ENCODE measurements at places on chromosomes 3 and 15.

DNA sequence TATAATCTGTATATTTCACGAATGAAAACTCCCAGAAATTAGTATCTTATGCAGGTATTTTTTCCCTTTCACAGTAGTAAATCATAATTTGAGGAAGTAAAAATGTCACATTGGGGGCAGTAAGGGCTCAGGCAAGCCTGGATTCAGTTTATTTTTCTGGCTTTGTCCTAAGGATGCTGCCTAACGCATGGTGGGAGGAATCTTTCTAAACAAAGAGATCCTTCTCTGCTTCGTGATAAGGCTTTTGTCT, 35.7 kb downstream of the DNASE1L3 start:
- DNase-seq: no peak

DNA sequence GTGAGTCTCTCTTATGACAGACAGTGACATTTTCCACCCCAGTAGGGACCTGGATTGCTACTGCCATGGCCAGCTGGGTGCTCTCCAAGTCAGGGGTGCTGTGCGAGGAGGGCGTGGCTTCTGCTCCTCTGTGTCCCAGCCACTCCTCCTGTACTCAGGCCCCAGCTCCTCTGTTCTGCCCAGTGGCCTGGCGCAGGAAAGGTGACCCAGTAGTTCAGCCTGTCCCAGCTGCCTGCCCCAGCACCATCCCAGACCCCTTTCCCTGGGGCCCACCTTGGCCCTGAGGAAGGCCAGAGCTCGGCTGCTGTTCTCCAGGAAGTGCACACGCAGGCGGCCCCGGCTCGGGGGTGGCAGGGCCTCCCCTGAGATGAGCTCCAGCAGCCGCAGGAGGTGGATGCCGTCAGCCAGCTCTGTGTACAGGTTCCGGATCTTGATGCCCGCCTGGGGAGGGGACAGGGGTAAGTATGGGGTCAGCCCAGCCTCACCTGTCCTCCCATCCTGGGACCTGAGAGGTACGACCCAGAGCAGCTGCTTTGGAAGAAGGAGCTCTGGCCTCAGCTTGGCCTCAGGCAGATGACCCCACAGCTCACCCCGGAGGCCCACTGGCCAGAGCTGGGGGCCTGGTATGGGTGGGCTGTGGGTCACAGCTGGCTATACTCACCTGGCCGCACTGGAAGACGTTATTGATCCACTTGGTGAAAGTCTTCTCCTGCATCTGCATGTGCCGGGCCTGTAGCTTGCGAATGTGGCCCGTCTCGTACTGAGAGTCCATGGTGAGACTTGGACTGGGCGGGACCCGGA, 1.0 kb downstream of the SPTBN5 start:
- peak; percentile 40 for DNase-seq

- no peak for DNase-seq
These were observed 5.3 kb downstream of the RFTN1 start for GRCh38 chr3:16508243-16508578.

DNA sequence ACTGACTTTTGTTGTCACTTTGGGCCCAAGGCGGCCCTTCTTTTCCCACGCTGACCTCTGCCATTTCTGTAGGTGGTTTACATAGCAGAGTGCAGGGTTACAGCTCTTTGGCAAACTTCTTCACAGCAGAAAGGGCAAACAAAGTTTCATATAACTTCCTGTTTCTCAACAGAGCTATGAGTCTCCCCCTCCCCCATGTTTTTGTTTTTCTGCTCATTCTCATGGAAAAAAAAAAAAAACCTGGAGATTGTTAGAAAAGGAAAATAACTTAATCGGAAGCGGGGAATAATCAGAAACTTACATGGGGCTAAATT, 342.0 kb upstream of the NR2F2 start:
- no peak for DNase-seq

DNA sequence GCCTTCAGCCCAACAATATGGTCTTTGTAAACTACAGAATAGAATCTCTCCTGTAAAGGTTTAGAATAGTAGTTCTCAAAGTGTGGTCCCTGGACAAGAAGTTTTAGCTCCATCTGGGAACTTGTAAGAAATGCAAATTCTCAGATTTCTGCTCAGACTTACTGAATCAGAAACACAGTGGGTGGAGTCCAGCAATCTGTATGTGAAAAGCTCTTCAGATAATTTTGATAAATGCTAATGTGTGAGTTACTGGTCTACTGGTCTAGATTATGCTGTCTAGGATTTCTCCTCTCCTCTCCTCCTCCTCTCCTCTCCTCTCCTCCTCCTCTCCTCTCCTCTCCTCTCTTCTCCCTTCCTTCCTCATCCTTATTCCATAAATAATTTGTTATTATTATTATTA, 57.5 kb downstream of the RBMS3 start:
- no peak for DNase-seq

- DNase-seq: no peak
These were observed 757.6 kb downstream of the GBE1 start for GRCh38 chr3:81003817-81004216.

GRCh38 chr3:65992106-65992505, 46.6 kb downstream of the MAGI1 start:
- DNase-seq: no peak

DNA sequence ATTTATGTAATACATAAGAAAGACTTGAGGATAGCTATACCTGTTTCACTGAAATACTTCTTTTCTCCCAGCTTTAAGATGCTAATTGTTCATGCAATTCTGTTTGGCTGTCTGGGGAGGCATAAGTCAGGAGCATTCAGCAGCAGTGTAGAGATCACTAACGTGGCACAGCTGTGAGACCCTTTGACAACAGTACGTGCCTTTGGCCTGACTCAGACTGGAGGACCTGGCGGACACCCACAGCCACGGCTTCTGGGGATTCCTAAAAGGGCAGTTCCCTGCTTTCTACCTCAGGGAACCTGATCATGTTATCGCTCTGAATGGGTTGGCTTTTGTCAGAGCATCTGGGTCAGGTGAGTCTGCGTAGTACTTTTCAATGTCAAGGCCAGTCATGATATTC, 295.0 kb upstream of the ICE2 start:
- no peak for DNase-seq

- DNase-seq: no peak
These were observed 713.3 kb downstream of the GBE1 start for GRCh38 chr3:81048058-81048665.

DNA sequence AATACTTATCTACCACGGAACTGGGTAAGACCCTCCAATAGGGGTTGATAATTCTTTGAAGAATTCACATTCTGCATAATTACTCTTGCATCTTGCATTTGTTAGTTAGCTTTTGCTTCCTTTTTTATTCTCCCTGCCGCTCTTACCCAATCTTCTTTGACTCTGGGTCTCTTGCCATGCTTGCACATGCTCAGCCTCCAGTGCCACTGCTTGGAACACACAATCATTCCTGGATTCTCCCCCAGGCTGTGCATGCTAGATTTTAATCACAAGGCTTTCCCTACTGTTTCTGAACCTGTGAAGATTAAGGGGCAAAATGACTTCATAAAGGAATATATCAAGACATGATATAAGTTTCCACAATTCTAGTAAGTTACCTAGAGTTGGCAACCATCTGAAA, 133.1 kb downstream of the IL1RAP start:
- no peak for DNase-seq

- DNase-seq: no peak
These were observed 3.9 kb upstream of the NFKBIZ start for GRCh38 chr3:101845425-101845824.

GRCh38 chr15:63893866-63894661, 60.3 kb upstream of the HERC1 start:
- DNase-seq: no peak

- DNase-seq: peak; percentile 4
These were observed 24.5 kb upstream of the GOLGA6C start for GRCh38 chr15:75233504-75234190.

- DNase-seq: no peak
These were observed 332.3 kb upstream of the C2CD4B start for GRCh38 chr15:62497356-62497755.

DNA sequence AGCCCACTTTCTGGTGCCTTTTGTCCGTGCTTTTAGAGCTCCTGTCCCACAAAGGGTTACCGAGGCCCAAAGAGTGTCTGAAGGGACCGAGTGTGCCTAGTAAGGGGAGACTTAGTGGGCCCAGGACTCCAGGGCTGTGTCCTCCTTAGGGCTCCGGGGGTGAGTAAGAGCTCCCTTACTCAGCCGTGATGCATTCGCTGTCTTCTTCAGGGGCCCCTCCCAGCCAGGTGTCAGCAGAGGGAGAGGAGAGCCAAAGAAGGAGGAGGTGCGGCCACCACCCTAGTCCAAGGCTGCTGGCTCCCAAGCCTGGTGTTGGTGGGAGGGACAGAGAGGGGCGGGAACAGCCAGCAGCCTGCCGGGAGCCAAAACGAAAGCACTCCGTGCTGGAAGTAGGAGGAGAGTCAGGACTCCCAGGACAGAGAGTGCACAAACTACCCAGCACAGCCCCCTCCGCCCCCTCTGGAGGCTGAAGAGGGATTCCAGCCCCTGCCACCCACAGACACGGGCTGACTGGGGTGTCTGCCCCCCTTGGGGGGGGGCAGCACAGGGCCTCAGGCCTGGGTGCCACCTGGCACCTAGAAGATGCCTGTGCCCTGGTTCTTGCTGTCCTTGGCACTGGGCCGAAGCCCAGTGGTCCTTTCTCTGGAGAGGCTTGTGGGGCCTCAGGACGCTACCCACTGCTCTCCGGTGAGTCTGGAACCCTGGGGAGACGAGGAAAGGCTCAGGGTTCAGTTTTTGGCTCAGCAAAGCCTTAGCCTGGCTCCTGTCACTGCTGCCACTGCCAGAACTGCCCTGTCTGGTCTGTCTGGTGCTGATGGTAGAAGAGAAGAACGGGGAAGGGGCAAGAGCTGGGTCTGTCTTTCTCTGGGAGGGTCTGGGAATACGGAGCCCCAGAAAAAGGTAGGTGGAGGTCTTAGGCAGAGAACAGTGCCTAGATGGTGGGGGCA, at the start of gene IL17RC:
Gene IL17RC (plus strand): TSS at position 365 of the 947 bp plus-strand sequence. CDS start 218 bp downstream, at position 583.
- peak; percentile 34 for DNase-seq

GRCh38 chr3:130850044-130850797, 43.7 kb upstream of the ATP2C1 start:
- DNase-seq: peak; percentile 62

DNA sequence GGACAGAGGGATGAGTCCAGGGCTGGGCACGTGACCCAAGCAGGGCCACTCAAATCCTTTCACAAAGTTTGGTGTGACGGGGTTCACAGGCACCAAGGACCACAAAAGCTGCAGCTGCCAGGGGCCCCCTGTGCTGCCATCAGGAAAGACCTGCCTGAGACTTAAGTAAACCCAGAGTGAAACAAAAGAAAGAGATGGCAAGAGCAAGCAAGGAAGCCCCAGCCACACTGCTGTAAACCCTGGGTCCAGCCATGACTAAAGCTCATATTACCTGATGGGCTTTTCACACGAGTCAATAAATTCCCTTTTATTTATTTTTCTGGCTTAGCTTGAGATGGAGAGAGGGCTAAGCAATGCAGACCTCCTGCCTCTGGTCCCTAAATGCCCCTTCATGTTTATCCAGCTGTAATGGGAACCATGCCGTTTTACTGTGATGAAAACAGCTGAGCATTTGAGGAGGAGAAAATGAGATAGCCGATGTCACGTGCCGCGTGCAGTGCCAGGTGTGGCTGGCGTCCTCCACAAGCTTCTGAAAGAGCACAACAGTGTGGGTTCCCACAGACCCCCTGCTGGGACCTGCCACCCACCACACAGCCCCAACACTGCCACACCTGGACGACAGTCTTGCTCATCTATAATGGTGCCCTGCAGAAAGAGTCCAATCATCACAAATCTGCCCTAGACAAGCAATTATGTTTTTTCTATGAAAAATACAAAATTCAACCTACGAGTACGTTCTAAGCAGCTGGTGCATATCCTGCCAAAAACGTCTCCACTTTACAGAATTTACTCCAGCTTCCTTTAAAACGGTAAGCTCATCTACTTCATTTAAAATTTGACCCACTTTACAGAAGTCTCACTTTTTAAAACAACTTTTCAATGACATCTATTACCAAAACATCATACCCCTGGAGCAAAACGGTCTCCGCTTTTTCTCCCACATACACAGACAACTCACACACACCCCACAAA, 34.2 kb downstream of the ADAMTS17 start:
- DNase-seq: no peak

- DNase-seq: no peak
These were observed 47.3 kb upstream of the CCDC80 start for GRCh38 chr3:112688085-112688769.

- no peak for DNase-seq
These were observed 189.9 kb downstream of the LPP start for GRCh38 chr3:188343894-188344293.

DNA sequence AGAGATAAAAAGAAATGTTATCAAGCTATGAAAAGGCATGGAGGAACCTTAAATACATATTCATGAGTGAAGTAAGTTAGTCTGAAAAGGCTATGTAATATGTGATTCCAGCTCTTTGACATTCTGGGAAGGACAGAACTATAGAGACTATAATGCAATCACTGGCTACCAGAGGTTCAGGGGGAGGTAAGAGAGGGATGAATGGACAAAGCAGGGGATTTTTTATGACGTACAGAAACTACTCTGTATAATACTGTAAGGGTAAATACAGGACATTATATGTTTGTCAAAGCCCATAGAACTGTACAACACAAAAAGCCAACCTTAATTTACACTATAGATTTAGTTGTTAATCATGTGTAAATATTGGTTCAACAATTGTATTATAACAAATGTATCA, 46.1 kb downstream of the MCTP2 start:
- DNase-seq: no peak

DNA sequence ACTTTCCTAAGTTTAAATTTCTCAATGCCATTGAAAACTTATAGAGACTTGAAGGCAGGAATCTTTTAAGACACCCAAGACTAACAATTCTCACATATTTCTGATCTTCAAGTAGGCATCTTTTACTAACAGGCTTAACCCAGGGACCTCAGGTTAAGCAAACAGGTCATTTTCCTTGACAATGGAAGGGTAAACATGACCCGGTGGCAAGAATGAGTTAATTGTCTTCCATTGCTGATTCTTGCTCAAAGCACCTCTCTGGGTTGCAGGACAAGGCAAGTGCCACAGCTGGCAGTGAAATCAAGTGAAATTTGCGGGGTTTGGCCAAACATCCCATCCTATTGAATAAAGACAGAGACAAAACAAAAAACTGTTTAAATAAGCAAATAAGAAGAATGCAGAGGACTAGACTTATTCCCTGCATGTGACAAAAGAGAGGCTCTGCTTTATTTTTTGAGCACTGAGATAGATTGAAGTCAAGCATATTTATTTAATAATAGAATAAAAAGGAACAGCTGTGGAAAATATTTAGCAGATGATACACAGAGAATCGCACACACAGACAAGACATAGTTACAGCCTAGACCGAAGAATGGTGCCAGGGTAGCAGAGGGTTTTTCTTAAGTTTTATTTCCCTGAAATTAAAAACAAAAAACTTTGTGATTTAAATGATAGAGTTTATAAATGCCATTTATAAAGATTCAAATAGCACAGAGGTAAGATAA, 56.0 kb upstream of the MITF start:
- DNase-seq: no peak

DNA sequence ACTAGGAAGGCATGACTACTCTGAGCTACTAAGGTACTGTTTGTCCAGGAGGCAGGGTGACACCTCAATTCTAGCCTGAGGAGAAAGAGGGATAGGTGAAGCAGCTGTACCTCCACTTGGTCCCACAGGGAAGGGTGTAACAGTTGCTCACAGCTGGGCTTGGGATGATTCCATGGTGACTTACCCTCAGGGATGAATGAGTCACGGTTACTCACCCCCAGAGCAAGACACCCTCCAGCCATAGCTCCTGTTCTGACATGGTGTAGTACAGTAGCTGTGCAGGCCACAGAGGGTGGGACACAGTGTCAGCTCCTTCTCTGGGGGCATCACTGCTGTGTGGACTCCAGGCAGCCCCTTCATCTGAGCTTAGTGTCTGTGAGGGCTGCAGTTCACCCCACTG, 868.6 kb upstream of the SEMA6D start:
- DNase-seq: no peak

Data from GM20000 (cell line).